ENCODE measurements at places on chromosomes 11 and 22.

GRCh38 chr11:57474803-57475115, 14.4 kb downstream of the RTN4RL2 start:
- no peak for DNase-seq

DNA sequence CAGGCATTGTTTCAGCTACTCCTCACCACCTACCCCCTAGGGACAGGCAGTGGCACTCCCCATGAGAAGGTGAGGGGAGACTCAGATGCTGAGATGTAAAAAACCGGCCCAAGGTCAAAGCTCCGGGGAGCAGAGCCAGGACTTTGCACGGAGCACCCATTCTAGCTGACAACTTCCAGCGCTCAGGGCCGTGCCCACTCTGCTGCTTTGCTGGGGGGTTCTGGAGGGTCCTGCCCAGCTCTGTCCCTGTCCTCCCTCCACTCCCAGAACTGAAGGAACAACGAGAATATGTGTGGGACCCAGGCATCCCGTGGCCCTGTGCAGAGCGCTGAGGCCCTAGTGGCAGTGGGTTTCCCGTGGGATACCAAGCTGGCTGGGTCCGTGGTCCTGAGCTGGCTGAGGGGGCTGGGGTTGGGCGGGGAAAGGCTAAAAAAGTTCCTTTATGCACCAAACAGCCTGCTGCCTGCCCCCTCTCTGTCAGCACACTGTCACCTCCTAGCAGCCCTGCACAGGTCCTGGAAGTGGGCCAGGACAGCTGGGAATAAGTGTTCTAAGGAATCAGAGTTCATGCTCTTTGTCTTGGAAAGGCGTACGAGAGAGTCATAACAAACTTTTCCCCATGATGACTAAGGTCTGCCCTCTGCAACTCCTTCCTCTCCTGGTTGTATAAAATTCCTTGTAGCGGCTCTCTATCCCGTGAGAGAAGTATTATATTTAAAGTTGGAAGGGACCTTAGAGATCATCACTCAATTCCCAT, 1.9 kb downstream of the MS4A10 start:
- no peak for DNase-seq

DNA sequence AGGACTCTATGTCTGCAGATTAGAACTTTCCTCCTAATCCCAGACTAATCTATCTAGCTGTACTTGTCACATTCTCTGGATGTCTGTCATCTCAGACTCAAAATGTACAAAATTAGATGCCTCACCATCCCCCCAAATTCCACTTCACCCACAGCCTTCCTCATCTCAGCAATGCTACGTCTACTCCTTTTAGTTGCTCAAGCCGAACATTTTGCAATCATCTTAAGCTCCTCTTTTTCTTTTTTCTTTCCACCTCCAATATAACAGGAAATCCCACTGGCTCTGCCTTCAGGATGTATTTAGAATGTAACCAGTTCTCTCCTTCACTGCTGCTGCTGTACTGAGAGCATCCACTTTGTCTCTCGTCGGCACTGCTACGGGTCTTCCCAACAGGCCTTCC, 1091.8 kb downstream of the TBC1D22A start:
- no peak for DNase-seq

GRCh38 chr11:15714641-15715399, 600.1 kb downstream of the INSC start:
- DNase-seq = no peak

Data from activated CD4-positive, alpha-beta T cell treated with anti-CD3 and anti-CD28 coated beads, Interleukin-2, amount 50 U/mL, for 4 hours (primary cell).